ENCODE measurements at places on chromosomes 2 and 18. TPM values are rescaled to one million over a fixed set of nuclear protein-coding genes. Genes with fewer than 3 reads are reported as not detected.
A peak's percentile ranks its signal among the peaks of the same experiment; 100 is the strongest.

DNA sequence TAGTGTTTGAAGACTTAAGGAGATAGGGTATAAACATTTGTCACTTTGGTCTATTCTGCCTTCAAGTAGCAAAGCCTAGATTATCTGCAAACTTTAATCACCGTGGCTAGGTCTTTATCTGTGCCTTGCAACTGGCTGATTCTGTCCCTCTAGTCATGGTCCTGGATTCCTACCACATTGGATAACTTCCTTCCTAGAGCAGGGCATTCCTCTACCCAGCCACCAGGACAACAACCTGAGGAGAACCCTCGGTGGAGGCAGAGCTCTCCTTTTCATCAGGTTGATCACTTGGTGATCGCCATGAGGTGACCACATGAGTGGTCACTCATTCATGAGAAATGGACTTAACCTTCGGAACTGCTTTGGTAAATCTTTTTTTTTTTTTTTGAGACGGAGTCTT lies 25.3 kb upstream of the PTPRM start:
- no peak for DNase-seq

DNA sequence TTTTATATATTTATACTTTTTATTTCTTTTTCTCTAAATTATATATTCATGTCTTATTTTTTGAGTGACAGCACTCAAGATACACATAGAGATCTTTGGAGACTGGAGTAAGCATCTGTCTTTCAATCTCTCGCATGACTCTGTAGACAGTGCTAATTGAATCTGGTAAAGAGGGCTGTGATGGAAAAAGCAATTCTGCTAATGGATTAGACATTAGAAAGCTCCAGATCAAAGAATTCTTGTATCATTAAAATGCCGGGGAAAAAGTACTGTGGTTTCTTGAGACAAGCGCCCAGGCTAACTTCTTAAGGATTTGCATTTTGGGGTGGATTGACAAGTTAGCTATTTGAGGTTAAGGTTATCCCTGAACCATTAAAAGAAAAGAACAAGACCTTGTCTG lies 383.1 kb upstream of the TNP1 start:
- no peak for DNase-seq

DNA sequence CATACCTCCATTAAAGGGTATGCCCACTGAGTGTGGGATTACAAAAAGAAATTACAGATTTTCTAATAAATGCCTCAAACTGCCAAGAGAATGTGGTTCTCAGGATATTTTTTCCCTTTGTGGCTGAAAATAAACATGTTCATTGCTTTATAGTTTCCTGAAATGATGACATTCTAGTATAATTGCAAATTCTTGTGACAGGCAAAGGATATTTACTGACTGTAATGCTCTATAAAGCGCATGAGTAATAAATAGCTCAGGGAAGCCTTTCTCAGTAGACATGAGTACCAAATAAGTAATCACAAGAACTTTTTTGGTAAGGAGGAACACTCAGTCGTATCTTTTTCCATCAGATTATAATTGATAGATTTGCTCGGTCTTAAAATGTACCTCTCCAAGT lies 72.3 kb downstream of the FTCDNL1 start:
- DNase-seq, result no peak

DNA sequence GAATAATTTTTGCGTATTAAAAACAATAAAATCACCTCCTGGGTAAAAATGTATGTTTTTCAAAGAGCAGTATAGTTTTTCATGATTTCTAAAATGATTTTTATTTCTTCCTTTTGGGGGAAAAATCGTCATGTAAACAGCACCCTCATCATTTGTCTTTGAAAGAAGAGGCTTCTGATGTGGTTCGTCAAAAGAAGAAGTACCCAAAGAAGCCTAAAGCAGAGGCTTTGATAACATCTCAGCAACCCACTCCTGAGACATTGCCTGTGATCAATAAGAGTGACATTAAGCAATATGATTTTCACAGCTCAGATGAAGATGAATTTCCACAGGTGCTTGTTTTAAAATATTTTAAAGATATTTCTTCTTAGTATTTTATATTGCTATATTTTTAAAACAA lies 110.2 kb upstream of the KIF5C start:
- DNase-seq, result no peak

DNA sequence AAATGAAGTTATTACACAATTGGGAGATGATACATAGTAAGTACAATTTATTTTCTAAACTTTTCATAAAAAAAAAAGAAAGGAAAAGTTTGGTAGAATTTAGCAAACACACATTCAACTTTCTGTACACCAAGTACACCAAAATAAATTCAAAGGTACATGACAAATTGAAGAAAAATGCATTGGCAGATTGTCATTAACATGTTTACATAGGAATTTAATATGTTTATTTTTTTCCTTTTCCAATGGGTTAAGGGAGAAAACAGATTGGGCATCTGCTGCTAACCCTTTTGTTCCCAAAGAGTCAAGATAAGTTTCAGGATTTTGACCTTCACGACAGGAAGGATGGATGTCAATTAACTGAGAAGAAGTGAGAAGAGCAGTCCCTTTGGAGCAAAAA lies 620.4 kb downstream of the XIRP2 start:
- no peak for DNase-seq

DNA sequence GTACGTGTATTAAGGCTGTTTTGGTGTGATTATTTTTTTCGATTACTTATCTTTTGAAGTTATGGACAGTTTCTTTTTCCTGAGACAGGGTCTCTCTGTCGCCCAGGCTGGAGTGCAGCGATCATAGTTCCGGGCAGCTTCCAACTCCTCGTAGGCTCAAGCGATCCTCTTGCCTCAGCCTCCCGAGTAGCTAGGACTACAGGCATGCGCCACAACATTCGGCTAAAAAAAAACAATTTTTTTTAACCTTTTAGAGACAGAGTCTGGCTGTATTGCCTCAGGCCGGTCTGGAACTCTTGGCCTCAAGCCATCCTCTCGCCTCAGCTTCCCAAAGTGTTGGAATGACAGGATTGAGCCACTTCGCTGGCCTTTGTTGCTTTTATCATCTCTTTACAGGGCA lies 945 bp downstream of the HAT1 start:
- DNase-seq, result peak; percentile 51

DNA sequence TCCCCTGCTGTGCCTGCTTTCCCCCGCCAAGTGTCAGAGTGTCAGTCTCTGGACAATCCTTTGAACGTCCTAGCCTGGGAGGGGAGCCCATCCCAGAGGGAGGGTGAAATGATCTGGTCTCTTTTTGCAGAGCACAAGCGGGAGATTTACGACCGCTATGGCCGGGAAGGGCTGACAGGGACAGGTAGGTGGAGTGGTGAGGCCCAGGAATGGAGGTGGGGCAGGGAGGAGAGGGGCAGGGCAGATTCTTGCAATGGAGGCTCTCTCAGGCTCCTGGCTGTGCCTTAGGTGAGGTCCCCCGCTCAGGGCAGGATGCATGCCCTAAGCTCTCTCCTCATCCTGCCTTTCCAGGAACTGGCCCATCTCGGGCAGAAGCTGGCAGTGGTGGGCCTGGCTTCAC lies 2.4 kb downstream of the DNAJB2 start:
- DNase-seq, result peak; percentile 27

DNA sequence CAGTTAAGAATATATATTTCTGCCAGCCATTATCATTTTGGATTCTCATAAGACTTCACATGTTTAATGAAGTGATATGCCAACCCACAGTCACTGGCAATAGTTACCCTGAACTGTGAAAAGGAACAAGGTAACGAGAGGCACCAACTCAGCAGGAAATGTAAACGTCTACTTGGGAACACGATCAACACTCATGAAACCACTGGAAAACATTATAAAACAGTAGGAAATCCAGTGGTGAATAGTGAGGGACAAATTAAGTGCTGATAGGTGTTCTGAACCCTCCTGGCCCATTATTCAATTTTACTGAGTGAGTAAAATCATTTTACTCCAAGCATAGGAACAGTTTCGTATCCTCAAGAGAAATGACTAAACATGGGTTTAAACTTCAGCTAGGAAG lies 17.1 kb downstream of the CCDC68 start:
- DNase-seq, result no peak

DNA sequence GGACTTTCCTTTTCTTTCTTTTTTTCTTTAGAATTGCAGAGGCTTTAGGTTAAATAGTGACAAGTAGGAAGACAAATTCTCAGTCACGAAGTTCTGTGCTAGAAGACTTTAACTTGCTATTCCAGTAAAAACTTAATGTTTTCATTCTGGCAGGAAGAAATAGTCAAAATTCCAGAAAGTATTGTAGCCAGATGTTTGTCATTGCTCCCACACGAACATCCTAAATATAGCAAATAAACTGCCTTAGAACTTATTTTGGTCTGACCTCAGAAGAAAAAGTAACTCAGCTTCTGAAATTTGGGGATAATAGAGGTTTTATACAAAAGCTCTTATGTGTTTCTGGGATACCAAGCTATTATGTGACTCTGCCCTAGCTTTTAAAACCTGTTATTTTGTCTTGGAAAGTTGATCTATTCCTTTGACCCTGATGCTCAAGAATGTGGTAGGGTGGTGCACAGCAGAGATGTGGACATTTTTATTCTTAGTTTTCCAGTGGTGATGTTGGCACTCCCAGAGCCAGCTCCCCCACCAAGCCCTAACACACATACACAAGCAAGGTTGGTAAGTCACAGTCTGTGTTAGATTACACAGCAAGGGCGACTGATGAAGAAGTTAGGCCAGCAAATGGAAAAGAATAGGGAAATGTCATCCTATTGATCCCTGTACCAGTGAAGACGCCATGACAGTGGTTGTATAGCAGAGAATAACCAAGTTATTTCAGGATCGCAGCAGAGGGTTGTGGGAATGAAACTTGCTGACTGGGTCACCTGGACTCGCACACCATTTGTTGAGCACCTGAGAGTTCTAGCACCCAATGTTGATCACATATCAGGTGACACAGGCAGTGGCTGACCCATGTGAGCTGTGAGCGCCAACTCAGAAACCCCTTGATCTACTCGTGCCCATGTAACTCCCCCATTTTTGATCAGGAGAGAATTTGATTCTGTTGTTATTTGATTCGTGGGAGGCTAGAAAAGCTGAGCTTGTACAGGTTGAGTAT lies 23.7 kb downstream of the FARP2 start:
- no peak for DNase-seq

GRCh38 chr18:10270151-10270571 lies 184.3 kb upstream of the APCDD1 start:
- DNase-seq, result no peak

DNA sequence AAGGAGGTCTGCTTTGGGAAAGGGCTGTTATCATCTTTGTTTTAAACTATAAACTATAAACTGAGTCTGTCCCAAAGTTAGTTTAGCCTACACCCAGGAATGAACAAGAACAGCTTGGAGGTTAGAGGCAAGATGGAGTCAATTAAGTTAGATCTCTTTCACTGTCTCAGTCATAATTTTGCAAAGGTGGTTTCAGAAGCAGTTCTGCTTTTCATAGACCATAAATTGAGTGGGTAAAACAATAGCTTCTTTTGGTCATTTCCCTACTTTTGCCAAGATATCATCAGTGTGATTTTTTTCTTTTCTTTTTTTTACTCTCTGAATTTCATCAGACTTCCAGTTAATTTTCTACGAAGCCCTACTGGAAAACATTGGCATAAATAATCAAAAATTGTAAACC lies 117.0 kb downstream of the AP1S3 start:
- no peak for DNase-seq

DNA sequence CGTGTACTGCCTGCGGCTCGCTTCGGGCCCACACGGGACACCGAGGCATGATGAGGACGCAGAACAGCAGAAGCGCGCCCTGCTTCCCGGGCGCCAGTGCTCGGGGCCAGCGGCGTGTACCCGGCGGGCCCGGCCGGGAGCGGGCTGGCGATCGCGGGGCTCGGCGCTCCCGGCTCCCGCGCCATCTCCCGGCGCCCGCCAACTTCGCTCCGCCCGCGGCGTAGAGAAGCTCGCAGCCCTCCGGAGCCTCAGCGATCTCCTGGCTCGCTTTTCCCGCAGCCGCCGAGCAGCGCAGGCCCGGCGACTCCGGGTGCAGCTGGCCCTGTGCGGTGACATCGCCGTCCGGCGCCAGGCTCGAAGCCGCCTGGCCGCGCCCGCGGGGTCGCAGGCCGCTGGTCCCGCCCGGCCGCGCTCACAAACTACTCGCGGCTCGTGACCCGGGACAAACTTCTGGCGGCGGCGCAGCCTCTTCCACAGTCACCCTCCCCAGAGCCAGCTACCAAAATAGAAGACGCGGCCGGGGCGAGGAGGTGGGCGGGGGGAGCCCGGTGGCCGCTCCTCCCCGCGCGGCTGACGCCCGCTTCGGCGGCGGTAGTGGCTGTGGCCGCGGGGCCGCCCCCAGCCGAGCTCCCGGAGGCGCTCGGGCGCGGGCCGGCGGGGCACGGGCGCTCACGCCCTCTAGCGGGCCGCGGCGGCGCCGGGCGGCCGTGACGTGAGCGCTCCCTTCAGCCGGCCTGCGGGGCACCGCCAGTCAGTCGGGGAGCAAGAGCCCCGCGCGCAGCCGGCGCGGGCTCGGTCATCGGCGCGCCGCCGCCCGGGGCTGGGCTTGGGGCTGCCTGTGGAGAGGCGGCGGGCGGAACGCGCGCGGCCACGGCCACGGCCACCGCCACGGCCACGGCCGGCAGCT lies at the start of gene PTPRM:
PTPRM (plus strand) TSS at position 750 of the 907 bp plus-strand sequence. CDS start 503 bp downstream, outside the sequence.
- DNase-seq, result no peak

DNA sequence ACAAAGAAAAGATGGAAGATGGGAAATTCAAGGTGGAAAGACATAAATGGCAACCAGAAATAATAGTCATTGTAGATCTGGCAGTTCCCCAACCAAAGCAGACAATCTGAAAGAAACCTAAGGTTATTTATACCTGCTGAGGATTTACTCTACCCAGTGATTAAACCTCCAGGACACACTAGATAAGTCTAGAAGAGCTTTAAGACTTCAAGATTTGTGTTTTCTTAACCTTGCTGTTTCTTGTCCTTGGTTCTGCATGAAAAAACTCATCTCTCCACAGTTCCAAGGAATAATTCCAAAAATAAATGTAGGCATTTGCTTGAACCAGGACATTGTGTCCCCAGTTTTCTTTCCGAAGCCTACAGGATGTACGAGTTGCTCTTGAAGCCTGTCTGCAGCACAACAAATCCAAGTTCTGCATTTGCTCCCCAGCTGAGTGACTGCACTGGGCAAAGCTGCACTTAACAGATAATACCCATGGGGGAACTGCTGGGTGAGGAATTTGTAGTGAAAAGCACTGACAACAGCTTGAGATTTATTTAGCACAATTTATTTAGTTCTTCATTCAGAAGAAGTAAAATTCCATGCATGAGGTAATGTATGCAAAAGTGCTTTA lies 19.8 kb downstream of the DTNA start:
- no peak for DNase-seq

- no peak for DNase-seq
These were observed 200.6 kb upstream of the NCKAP5 start for GRCh38 chr2:133768658-133769435.

DNA sequence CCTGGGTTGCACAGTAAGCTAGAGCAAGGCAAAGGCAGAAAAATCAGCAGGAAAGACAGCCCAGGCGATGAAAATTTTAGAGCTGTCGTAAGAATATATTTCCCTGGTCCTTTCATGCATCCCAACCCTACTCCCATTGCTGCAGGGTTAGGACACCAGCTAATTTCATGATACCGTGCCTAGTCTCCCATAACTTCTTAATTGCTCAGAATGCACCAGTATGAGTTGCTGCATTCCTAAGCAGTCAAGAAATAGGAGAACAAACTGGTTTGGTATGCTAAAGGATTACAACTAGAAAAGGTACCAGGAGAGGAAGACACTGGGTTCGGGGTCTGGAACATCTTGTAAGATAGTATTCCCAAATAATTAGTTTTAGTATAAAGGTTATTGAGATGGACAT lies 269.4 kb upstream of the NRXN1 start:
- no peak for DNase-seq

Gene ASB18
- total RNA-seq, result not detected

Gene INHBB
- not detected for total RNA-seq

Gene GRP
- not detected for total RNA-seq

Gene ATG16L1
- total RNA-seq, result 32.4 TPM

Gene MYOM1
- total RNA-seq, result 0.13 TPM

Gene SLC14A1
- 5.9 TPM for total RNA-seq

Gene PROC
- total RNA-seq, result 1.3 TPM

Gene CNTNAP5
- not detected for total RNA-seq

Gene UGT1A8
- total RNA-seq, result 43.6 TPM

Gene TCF7L1
- total RNA-seq, result not detected

All from HT-29 (cell line).